ENCODE measurements at places on chromosomes 3 and 15. TPM values are rescaled to one million over a fixed set of nuclear protein-coding genes. Genes with fewer than 3 reads are reported as not detected.
A peak's percentile ranks its signal among the peaks of the same experiment; 100 is the strongest.

DNA sequence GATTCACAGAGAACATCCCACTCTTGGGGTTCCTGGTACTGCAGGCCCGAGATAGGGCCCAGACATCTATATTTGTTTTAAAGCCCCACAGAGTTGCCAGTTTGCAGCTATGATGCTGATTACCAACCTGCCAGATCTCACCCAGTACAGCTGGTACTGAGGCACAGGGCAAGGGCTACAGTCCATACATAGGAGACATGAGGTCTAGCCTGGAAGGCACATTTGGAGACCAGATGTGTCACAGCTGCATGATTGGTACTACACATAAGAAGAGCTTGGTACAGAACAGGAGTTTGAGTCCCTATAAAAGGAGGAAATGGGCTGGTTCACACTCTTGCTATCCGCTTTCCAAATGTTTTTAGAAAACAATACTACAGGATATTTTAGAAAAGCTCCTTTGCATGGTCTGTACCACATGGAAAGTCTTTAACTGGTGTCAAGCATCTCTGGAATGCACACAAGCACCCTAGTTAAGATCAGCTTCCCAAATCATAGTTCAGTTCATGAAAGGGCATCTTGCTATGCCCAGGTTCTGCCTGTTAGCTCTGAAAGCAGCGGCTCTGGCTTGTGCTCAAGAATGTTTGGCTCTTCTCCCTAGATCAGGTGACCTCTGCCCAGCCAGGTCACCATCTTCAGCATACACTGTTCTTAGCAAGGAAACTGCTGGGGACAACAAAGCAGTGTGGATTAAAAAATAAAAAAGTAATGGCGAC, 20.6 kb downstream of the MTMR14 start:
- no peak for DNase-seq

DNA sequence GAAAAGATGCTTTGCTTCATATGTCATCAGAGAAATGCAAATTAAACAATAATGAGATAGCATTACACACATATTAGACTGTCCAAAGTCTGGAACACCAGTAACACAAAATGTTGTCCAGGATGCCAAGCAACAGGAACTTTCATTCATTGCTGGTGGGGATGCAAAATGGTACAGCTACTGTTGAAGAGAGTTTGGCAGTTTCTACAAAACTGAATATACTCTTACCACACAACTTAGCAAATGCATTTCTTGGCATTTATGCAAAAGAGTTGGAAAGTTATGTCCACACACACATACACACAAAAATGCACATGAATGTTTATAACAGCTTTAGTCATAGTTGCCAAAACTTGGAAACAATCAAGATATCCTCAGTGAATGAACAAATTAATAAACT, 195.2 kb upstream of the MME start:
- no peak for DNase-seq

SLC6A1 gene
- under 0.01 TPM for total RNA-seq

ZNF620 gene
- 6.5 TPM for total RNA-seq

DNA sequence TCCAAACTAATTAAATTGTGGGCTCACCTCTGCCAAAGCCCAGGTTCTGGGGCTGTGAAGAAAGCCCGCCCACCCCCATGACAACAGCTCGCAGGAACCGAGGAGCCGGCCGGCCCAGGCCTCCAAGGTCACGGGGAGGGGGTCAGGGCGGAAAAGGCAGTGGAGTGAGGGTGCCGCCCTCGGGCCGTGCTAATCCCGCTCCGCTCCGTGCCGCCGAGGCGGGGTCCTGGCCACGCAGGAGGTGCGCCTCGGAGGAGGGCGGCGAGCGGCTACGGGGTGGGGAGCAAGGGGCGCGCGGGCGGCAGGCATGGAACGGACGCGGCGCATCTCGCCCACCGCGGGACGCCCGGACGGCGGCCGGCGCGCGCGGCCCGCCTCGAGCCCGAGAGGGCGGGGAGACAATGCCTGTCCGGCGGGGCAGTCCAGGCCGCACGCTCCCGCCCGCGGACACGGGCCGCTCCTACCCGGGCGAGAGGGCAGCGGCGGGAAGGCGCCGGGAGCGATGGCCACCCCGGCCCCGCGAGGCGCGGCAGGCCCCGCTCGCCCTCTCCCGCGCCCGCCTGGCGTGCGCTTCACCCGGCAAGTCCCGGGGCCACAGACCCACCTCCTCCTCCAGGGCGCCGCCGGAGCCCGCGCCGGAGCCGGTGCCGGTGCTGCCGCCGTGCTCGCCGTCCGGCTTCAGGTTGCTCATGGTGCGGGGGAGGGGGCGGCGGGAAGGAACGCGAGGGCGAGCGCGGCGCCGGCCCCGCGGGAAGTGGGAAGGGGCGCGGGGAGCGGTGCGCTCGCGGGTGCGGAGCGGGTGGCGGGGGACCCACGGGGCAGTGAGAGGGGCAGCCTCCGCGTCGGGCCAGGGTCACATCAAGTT, 528 bp downstream of the RBPMS2 start:
- DNase-seq = peak; percentile 18

GPR15 gene
- total RNA-seq = not detected

DNA sequence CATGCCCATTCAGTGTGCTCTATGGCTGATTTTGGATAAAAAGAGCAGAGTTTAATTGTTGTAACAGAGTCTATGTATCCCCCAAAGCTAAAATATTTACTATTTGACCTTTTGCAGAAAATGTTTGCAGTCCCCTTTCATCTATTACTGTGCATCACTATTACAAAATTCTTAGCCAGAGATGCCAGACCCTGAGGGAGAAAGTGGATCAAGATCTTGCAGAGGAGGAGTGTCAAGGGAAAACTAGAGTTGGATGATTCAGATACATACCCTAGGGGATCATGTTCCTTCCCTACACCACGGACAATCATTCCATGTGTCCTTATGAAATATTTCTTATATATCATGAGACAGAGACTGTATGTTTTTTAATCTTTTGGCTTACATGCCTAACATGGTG, 68.6 kb upstream of the TPRG1 start:
- DNase-seq = no peak

GRCh38 chr15:77797270-77797669, 164.6 kb upstream of the LINGO1 start:
- no peak for DNase-seq

GANC gene
- 24.2 TPM for total RNA-seq

SCN11A gene
- total RNA-seq = under 0.01 TPM

DNA sequence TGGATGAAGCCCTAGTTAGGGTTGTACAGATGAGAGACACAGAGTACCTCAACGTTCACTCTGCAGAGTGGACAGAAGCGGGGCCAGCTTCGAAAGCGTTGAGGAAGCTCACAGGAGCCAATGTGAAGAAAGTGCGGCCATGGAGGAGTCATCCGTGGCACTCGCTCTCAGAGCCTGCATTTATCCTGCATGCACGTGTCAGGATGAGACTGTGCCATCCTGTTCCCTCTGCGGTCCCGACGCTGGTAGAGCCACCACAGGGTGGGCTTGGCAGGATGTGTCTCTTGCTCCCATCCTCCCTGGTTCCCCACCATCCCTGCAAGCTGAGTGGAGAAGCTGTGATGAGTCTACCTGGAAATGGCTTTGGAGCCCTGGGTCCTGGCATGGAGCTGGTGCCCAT, 39.3 kb downstream of the KLHL25 start:
- DNase-seq = no peak

NDUFB5 gene
- total RNA-seq = 20.7 TPM

DNA sequence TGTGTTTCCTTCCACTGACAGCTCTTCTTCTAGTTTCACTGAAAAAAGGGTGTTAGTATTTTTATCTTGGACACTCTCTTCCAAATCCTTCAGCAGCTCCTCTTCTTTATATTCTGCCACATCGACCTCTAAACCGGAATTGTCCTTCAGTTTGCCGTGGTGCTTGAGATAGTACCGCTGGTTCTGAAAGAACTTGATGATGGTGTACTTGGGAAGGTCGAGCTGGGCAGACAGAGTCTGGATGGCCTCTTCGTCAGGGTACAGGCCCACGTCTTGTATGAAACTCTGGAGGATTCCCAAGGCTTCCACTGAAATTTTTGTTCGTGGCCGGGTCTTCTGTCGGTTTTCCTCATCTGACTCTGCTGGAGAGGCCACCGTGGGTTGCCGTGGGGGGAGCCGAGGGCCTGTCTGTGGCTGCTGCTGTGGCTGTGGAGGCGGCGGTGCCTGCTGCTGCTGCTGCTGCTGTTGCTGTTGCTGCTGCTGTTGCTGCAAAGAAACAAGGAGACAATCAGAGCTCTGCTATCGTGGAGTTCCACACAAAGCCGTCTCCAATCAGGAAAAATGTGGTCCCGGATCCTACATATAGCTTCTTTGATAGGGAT, 75.8 kb downstream of the SATB1 start:
- DNase-seq = no peak

DNA sequence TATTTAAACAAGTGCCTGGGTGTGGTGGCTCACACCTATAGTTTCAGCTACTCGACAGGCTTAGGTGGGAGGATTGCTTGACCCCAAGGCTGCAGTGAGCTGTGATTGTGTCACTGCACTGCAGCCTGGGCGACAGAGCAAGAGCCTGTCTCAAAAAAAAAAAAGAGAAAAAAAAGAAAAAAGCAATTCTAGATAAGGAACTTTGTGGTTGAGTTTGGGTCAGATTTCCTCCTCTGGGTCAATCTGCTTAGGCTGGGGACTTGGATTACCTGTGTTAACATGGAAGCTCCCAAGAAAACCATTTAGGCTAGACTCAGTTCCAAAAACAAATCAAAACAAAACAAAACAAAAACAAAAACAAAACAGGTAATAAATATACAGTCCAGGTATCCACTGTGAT, 50.0 kb downstream of the ITPR1 start:
- DNase-seq = no peak

DNA sequence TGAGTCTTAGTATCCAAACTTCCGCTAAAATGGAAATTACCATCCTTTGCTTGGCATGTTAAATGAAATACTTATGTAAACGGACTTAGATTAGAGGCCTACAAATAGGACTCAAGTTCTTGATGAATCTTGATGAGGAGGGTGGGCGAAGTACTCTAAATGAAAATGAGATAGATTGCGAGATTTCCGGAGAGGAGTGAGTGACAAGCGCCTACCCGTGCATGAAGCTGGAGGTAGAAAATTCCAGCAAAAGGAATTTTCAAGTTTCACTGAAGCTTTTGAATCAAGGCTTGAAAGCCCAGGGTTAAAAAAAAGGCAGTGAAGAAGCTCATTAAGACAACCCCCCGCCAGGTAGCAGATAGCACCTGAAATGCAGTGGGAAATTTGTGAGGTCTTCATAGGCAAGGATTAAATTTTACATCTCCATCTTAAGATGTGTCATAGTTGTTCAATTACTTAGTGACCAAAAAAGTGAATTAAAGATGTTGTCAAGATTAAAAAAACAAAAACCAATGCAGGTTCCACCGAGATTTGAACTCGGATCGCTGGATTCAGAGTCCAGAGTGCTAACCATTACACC, 655 bp upstream of the RAB11A start:
- no peak for DNase-seq

- no peak for DNase-seq
These were observed 18.3 kb upstream of the ATP8B4 start for GRCh38 chr15:50137330-50137761.

PLIN1 gene
- under 0.01 TPM for total RNA-seq

GRCh38 chr3:197203714-197204146, 94.7 kb downstream of the DLG1 start:
- no peak for DNase-seq

DNA sequence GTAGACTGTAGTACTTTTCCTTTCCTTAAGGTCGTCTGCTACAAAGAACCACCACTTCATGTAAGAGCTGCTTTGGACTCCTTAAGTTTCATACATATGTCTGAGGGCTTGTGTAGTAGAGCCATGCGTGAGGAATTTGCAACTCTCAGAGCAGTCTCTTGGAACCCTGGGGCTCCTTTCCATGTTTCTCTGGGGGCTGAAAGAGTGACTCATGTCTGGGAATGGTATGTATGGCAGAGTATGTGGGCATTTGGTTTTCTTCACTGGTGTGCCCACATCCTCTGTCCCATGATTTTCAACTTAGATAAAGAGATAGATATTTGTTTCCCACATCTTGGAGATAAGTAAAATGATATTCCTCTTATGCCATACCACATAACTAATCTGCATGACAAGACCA, 20.6 kb upstream of the RBM5 start:
- DNase-seq = no peak

DNA sequence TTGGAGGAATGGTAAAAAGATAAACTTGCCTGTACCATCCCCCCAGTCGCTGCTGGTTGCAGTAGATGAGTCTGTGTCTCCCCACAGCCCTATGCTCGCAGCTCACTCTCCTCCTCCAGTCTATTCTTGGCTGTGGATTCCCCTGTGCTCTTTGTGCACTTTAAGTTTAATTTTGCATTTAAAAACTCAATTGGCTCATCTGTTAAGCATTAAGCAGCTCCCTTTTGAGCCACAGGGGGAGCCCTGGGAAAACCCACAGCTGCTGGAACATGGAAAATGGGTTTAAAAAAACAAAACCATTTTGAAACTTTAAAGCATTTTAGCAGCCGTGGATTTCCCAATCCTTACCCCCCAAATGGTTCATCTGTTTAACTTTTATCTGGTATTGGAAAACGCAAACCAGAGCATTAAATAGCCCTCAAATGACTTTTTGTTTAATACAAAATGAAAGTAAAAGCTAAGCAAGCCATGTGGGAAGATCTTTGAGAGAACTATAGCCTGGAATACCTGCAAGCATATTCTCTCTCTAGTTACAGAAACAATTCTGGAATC, 536.9 kb downstream of the ZIC1 start:
- no peak for DNase-seq

DNA sequence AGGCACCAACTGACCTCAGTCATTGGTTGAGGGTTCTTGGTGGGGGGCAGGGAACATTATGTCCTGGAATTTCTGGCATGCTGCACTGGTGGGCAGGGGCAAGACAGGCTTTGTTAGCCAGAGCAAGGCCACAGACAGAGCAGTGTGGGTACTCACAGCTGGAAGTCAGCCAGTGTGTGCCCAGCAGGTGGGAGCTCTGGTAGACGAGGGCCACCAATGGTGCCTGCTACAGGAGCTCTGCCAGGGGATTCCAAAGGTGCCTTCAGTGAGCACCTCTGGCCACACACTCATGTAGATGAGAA, 31.3 kb downstream of the CYP8B1 start:
- DNase-seq = no peak

MKRN2OS gene
- not detected for total RNA-seq

DNA sequence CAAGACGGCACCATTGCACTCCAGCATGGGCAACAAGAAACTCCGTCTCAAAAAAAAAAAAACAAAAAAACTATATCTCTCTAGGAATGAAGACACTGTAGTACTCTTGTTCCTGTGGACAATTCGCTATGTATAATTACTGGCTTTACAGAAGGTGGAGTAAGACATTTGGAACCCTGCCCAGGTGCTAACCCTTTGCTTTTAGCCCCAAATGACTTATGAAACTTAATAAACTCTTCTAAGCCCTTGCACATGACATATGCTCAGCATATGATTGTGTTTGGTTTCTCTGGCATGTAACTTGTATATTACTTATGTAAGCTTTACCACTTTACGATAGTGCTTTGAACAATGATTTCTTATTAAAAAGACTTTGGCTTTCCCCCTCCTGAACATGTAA, 27.3 kb upstream of the PRTG start:
- DNase-seq = no peak

- no peak for DNase-seq
These were observed 65.1 kb upstream of the LEKR1 start for GRCh38 chr3:156761007-156761406.

HEXA gene
- 81.9 TPM for total RNA-seq

CATSPER2 gene
- total RNA-seq = 3.2 TPM

GRCh38 chr3:6680119-6680806, 180.7 kb upstream of the GRM7 start:
- no peak for DNase-seq

GABRB3 gene
- 0.54 TPM for total RNA-seq

- no peak for DNase-seq
These were observed 380.4 kb upstream of the PROK2 start for GRCh38 chr3:72165317-72165716.

SKOR1 gene
- 1.1 TPM for total RNA-seq

PRR20G gene
- not detected for total RNA-seq

Measured in hematopoietic multipotent progenitor cell (in vitro differentiated cells).